Activated CD4-positive, alpha-beta T cell treated with anti-CD3 and anti-CD28 coated beads for 36 hours (primary cell): ENCODE measurements at places on chromosomes 2 and 18. TPM values are rescaled to one million over a fixed set of nuclear protein-coding genes. Genes with fewer than 3 reads are reported as not detected.
A peak's percentile ranks its signal among the peaks of the same experiment; 100 is the strongest.

Gene ACSL3
- 48.8 TPM for total RNA-seq

Gene PAX8
- 2.1 TPM for total RNA-seq

Gene REG1A
- total RNA-seq, result not detected

Gene MC5R
- not detected for total RNA-seq

Gene SATB2
- 0.07 TPM for total RNA-seq

Gene LHCGR
- not detected for total RNA-seq

Gene ST6GAL2
- total RNA-seq, result not detected

DNA sequence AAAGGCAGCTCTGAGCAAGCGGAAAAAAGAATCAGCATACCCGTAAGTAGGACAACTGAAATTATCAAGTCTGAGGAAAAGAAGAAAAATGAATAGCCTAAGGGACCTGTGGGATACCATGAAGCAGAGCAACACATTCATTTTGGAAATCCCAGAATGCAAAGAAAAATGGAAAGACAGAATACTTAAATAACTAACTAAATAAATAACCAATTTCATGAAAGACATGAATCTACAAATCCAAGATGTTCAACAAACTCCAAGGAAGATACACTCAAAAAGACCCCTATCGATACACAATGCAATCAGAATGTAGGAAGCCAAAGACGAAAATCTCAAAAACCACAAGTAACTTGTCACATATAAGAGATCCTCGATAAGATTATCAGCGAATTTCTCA is 117.0 kb downstream of the USP34 start:
- peaks cover 48% of the 10 kb centered on the region for H3K36me3 ChIP-seq
- H3K4me1 ChIP-seq, result peaks cover 22% of the 10 kb centered on the region
- H3K4me3 ChIP-seq, result no peak overlapping the region
- no peak overlapping the region for H3K27ac ChIP-seq
- no peaks in the 10 kb centered on the region for H3K27me3 ChIP-seq
- DNase-seq, result no peak

DNA sequence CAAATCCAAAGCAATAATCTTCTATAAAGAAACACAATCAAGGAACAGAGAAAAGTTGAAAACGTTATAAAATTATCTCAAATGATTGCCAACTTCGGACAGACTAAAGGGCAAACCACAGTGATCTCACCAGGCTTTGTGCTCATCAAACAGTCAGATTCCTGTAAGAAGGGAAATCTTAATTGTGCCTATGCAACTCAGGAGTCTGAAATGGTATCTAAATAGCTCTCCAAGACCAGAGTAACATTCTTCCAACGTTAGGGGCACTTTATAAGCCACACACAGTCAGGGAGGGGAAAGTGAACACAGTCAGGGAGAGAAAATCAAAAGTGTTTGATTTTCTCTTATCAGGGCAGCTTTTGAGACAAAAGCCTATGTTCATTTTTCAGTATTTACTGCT is 29.4 kb downstream of the PLEKHM3 start:
- H3K36me3 ChIP-seq, result peaks cover 20% of the 10 kb centered on the region
- peaks cover 31% of the 10 kb centered on the region for H3K4me1 ChIP-seq
- no peak for DNase-seq
- H3K4me3 ChIP-seq, result no peak overlapping the region
- H3K27me3 ChIP-seq, result no peaks in the 10 kb centered on the region

- no peak for DNase-seq
- H3K27ac ChIP-seq, result peak overlapping the region; percentile 59
- peaks cover 42% of the 10 kb centered on the region for H3K4me1 ChIP-seq
- H3K4me3 ChIP-seq, result no peak overlapping the region
- H3K36me3 ChIP-seq, result peaks cover 70% of the 10 kb centered on the region
- no peaks in the 10 kb centered on the region for H3K27me3 ChIP-seq
Measured at GRCh38 chr2:28904802-28905457, 10.5 kb downstream of the WDR43 start.

- peaks cover 8% of the 10 kb centered on the region for H3K4me1 ChIP-seq
- DNase-seq, result peak; percentile 64
- no peaks in the 10 kb centered on the region for H3K36me3 ChIP-seq
- no peak within 1 kb of the TSS for H3K4me3 ChIP-seq
- peaks cover 13% of the 10 kb centered on the region for H3K27me3 ChIP-seq
- no peak within 1 kb of the TSS for H3K27ac ChIP-seq
Measured at GRCh38 chr2:26401739-26402541, at the start of gene DRC1. DRC1 (plus strand) TSS chr2:26401920; CDS start chr2:26401990, 70 bp downstream.

GRCh38 chr2:28422908-28423741 is 30.5 kb downstream of the FOSL2 start:
- no peaks in the 10 kb centered on the region for H3K27me3 ChIP-seq
- H3K4me3 ChIP-seq, result peak overlapping the region; percentile 42
- H3K36me3 ChIP-seq, result peaks cover 12% of the 10 kb centered on the region

DNA sequence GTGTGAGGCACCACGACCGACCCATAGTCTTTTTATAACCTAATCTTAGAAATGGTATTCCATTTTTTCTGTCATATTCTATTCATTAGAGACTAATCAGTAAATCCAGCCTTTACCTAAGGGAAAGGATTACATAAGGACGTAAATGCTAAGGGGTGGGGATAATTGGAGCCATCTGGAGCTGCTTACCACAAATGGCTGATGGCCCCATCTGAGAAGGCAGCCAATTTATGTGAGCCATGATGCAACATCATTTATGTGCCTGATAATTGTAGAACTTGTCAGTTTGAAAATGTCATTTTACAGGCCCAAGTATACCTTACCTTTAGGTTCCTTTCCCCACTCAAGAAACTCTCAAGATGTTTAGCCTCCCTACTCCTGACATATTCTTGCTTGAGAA is 44.0 kb downstream of the ARHGEF33 start:
- DNase-seq, result no peak
- peaks cover 3% of the 10 kb centered on the region for H3K27me3 ChIP-seq
- no peaks in the 10 kb centered on the region for H3K36me3 ChIP-seq

DNA sequence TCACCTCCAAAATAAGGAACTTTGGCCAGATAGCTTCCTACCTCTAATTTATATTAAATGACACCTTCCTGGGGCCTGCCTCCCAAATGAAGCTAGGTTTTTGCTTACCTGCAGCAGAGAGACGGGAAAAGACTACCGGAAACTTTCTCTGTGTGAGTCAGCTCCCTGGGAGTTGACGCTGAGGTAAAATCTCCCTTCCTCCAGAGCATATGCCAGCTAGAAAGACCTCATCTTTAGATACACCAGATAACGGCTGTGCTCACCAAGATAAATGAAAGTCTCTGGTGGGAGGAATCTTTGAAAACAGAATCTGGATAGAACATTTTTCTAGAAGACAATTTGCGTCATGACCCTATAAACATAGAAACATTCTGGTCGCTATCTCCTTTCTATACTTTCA is 99.7 kb upstream of the RFX8 start:
- H3K27ac ChIP-seq, result no peak overlapping the region
- H3K27me3 ChIP-seq, result no peaks in the 10 kb centered on the region
- peaks cover 2% of the 10 kb centered on the region for H3K36me3 ChIP-seq

DNA sequence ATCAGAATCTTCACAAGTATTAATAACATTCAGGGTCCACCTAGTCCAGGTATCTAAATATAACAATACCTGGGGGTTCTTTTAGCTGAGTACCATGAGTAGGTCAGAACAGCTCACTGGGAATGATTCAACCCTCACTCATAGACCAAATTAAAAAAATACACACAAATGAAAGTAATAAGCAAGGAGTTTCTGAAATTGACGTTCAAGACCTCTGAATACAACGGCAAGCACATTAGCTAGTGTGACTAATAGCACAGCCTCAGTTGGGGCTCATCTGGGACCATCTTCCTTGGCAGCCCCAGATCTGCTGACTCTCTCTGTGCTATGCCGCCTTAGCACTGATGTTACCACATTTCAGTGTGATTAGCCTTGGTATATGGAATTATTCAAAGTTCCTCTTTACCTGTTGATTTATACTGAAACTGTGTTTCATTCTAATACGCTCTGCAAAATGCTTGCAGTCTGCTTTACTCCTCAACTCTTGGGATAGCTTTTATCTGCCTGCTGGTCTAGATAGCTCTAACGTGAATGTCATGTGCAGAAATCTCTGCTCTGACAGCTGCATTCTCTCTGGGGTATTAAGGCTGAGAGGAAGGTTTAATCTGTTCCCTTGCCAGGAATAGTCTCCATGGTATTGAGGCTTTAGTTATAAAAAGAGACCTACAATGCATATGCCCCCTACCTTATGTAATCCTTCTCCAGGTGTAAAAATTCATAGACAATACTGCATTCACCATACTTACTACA is 153.3 kb downstream of the METTL4 start:
- no peak overlapping the region for H3K27ac ChIP-seq
- H3K27me3 ChIP-seq, result peaks cover 10% of the 10 kb centered on the region
- no peaks in the 10 kb centered on the region for H3K4me1 ChIP-seq

DNA sequence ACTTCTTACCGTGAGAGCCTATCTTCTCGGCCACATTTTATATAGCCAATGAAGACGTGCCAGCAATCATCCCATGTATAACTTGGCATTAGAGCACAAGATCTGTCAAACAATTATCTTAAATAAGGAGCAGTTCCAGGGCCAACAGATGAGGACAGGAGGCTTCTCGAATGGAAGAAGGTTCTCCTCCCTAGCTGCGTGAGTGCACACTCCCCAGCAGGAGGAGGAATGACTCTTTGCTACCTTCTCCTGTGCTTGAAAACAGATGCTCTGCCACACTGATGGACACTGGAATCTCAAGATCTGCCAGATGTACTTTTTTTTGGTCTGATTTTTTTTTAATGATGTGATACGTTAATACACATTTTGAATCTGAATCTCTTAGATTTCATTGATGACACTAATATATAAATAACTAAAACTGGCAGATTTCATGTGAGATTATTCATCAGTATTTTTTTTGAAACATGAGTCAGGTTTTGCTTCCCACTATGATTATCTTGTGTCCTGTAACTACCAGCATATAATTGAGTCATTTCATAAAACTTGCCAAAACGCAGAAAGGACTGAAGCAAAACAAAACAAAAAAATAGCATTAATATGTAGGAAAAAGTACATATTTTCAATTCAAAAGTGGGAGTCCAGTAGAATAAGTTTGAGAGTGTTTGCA is 626 bp upstream of the VIT start:
- no peaks in the 10 kb centered on the region for H3K36me3 ChIP-seq
- peaks cover 4% of the 10 kb centered on the region for H3K27me3 ChIP-seq
- H3K4me3 ChIP-seq, result no peak overlapping the region
- H3K27ac ChIP-seq, result no peak overlapping the region
- DNase-seq, result no peak
- peaks cover 2% of the 10 kb centered on the region for H3K4me1 ChIP-seq

- no peak overlapping the region for H3K27ac ChIP-seq
- no peak for DNase-seq
- H3K4me3 ChIP-seq, result no peak overlapping the region
- no peaks in the 10 kb centered on the region for H3K4me1 ChIP-seq
- no peaks in the 10 kb centered on the region for H3K27me3 ChIP-seq
Measured at GRCh38 chr2:19228181-19228593, 130.2 kb downstream of the OSR1 start.

DNA sequence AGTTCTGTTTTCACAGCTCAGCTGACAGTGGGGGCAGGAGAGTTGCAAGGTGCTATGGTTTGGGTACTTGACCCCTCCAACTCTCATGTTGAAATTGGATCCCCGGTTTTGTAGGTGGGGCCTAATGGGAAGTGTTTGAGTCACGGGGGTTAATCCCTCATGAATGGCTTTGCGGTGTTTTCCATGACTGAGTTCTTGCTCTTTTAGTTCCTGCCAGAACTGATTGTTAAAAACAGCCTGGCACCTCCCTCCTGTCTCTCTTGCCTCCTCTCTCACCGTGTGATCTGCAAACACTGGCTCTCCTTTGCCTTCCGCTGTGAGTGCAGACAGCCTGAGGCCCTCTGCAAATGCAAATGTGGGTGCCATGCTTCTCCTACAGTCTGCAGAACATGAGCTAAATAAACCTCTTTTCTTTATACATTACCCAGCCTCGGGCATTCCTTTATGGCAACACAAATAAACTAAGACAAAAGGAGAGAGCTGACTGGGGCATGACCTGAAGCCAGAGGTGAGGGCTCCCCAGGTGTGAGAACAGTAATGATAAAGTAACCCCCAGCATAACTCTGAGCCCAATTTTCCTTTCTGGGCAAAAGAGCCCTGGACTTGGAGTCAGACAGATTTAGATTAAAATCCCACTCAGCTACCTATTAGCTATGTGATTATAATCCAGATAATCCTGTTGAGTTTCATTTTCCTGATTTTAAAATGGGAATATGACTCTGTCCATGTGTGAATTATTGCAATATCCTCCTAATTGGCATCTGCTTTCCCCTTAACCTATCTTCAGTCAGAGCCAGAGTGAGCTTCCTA is 64.9 kb upstream of the CAPN13 start:
- H3K4me1 ChIP-seq, result no peaks in the 10 kb centered on the region
- H3K4me3 ChIP-seq, result no peak overlapping the region
- no peak for DNase-seq
- H3K27me3 ChIP-seq, result peaks cover 8% of the 10 kb centered on the region
- H3K27ac ChIP-seq, result no peak overlapping the region
